ENCODE measurements at places on chromosomes 7 and 10.

- no peak for DNase-seq
Measured at GRCh38 chr7:30163231-30163894, 28.6 kb downstream of the MTURN start.

DNA sequence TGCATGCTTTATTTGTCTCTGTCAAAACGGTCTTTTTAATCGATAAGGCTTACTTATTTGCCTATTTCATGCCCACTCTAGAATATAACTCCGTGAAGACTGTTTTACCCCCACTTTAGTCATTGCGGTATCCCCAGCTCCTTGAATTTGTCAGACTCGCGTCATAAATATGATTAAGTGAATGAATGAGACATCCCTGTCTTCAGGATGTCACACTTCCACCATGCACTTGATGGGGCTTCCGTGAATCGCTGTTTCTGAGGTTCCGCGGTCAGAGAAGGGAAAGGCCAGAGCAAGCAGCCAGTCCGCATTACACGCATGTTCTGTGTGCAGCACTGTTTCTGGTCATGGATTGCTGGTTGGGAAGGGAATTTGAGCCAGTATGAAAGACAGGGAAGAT, 138.8 kb downstream of the CELF2 start:
- DNase-seq: no peak

GRCh38 chr7:23184709-23185359, 3.0 kb downstream of the NUP42 start:
- DNase-seq: peak; percentile 71

GRCh38 chr10:78964952-78965633, 103.7 kb upstream of the ZMIZ1 start:
- peak; percentile 42 for DNase-seq

DNA sequence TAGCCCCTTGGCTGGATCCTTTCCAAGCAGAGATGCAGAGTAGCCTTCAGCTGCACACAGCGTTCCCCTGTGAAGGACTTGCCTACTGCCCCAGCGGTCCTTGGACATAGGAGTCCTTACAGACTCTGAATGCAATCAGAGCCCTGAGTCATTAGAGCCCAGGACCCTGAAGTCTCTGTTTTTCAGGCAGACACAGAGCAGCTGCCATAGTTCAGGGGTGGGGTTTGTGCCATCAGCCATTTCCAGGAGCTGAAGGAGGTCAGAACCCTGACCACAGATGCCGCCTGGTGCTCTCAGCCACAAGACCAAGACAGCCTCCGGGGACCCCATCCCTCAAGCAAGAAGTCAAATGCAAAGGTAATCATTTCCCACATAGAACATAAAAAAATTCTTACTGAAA, 32.8 kb upstream of the WDFY4 start:
- no peak for DNase-seq

DNA sequence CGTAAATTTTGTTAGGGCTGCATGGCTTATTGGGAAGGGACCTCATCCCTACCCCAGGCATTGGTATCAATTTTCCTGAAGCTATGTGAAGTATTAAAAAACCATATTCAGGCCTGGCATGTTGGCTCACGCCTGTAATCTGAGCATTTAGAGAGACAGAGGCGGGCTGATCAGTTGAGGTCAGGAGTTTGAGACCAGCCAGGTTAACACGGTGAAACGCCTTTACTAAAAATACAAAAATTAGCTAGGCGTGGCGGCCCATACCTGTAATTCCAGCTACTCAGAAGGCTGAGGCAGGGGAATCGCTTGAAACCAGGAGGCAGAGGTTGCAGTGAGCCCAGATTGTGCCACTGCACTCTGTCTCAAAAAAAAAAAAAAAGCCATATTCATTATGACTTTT, 7.1 kb downstream of the TASOR2 start:
- DNase-seq: no peak

- no peak for DNase-seq
Measured at GRCh38 chr7:1593091-1593866, 23.4 kb upstream of the PSMG3 start.

GRCh38 chr10:5534051-5534821, 9.5 kb downstream of the CALML3 start:
- no peak for DNase-seq

- no peak for DNase-seq
Measured at GRCh38 chr7:41742401-41743020, 39.6 kb upstream of the INHBA start.

GRCh38 chr10:113527211-113527906, 25.5 kb upstream of the HABP2 start:
- no peak for DNase-seq

- no peak for DNase-seq
Measured at GRCh38 chr7:4265066-4265465, 417.0 kb upstream of the FOXK1 start.

DNA sequence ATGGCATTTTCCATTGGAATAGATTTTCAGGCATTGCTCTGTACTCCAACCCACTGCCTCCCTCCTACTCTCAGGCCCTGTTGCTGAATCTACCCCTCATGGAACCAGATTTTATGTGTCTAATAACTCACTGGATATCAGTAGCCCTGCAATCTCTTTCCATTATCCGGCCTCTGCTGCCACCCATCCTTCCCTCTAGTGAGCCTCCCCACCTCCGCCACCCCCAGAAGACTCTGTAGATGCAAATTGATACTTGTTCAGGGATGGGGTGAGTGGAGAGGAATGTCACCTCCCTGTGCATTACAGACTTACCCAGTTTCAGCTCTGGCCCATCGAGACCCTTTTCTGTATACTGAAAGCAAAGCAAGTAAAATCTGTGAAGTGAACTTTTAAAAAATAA, 52.3 kb upstream of the PHYHIPL start:
- no peak for DNase-seq

DNA sequence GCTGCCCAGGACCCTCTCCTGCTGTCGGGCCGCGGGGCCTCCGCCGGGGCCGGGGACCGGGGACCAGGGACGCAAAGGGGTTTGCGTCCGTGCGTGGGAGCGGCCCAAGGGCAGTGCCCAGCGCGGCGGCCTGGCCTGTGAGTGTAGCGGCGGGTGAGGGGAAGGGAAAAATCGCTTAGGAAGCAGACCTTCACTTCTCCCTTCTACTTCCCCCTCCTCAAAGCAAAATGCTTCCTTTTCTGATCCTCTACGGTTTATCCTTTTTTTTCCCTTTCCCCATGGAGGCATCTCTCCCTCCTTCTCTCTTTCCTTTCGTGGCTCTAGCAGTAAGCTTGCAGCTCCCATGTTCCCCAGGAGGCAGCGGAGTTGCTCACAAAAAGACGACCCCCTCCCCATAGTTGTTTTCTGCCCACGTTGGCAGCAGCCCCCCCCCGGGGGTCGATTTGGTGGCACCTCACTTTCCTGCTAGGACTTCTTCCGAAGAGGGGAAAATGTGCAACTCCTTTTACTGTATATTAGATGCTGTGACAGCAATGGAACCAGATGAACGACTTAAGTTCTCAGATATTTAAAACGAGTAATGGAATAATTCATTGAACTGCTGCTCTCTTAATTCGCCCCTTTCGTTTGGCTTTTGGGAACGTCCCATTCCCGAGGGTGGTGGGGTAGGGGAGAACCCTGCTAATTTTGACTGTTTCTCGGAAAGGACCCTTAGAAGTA, 724 bp downstream of the CAPZA2 start:
- DNase-seq: peak; percentile 52

DNA sequence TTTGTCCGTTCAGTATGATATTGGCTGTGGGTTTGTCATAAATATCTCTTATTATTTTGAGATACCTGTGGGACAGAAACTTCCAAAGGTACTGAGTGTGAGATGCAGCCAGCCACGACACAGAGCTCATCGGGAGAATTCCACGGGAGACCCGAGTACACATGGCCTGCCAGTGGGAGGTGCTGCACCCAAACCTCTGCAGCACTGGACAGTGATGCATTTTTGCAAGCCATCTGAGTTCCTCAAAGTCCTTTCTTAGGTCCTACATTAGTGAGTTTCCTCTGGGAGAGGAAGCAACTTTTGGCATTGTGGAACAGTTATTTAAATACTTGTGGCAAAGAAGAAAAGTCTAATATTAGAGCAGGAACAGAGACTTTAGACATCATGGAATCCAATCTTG, 77.5 kb downstream of the ARID5B start:
- DNase-seq: no peak

DNA sequence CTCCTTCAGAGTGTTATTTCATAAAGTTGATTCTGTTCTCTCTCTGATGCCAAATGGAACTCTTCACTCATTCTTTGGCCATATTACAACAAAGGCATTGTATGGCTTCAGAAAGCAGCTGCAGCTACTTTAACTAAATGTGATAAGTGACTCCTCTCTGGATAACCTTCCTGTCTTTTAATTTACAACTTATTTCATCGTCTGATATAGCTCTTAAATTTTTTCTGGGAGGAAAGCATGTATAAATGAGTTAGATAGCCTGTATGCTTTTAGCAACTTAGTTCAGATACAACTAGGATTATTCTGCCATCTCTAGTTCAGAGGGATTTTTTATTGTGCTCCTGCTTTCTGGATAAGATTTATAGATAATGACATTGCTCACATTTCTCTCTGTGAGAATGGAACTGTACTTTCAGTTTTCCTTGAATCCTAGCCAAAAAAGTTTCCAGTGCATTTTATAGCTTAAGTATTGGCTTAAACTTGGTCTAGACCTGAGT, 57.5 kb downstream of the KLHDC10 start:
- DNase-seq: no peak
